ENCODE measurements at places on chromosomes 2 and 18.

DNA sequence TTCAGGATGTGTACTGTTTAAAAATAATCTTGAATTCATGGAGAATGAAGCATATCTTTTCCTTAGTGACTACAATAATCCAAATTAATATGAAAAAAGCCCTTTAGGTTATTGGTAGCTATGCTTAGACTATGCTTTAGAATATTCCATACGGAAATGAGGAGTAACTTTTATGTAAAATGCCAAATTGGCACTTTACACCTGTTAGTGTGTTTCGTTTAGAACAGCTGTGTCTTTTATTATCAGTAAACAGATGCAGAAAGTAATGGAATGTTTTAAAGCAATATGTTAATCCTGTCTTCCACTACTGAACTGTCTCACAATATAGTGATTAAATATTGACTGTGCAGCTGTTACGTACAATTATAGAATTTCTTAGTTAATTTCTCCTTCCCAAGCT lies 129.6 kb downstream of the PMS1 start:
- no peak for DNase-seq

- no peak for DNase-seq
These were observed 48.2 kb downstream of the RNF138 start for GRCh38 chr18:32139835-32140283.

DNA sequence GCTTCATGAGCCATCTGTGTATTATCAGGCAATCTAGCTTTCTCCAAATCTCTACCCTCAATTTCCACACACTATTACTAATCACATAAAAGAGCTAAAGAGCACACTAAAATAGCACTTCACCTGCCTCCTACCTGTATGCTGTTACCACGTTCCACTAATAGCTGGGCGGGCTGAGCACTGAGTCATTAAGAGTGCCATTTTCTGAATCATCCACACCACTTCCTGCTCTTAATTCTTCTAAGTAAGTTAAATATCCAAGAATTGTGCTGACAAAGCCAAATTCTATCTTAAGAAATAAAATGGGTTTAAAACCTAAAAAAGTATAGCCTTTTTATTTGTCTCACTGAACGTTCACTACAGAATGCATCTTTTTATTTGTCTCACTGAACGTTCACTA lies 35.7 kb downstream of the NOL10 start:
- DNase-seq: peak; percentile 60

DNA sequence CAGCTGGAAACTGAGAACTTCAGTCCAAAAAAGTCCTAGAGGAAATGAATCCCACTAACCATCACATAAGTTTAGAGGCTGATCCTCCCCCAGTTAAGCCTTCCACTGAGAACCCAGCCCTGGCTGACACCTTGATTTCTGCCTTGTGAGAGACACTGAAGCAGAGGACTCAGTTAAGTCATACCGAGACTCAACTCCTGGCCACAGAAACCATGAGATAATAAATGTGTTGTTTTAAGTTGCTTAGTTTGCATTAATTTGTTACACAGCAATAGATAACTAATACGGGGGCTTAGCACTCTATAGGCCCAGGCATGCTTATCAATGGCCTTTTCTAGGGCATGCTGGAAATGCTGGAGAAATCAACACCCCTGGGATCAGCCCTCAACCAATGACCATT lies 3.4 kb upstream of the ADD2 start:
- no peak for DNase-seq

GRCh38 chr2:194826241-194826640 lies 830.8 kb upstream of the SLC39A10 start:
- DNase-seq: no peak

DNA sequence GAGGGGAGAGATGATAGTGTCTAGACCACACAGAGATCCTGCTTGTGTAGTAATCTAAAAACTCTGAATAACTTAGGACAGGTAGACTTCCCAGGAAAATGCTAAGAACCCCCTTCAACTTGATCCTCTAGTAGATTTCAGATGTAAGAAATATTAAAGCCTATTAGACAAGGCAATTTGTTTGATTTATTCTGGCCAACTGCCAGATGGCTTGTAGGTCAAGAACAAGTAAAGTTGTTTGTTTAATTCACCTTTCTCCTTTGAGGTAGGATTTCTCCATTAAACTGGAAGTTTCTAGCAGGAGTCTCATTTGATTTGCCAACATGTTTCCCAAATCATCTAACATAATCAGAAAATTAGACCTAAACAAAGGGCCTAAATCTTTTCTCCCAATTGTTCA lies 48.6 kb downstream of the SH3RF3 start:
- DNase-seq: no peak

DNA sequence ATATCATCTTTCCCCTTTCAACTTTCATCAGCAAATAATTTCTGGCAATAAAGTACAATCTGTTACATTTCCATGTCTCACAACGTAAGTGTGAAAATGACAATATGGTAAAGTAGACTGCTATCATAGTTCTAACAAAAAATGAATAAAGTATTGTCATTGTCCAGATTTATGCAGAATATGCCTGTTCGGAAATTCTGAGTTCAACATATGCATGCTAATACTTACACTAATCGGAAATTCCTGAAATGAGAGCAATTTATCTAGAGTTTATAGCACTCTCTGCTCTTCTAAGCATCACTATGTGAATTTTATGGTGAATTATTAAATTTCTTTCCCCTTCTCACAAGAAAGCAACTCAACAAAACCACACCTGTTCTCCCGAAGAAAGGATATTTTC lies 8.1 kb downstream of the CWC22 start:
- DNase-seq: no peak

- no peak for DNase-seq
These were observed 315.2 kb downstream of the STK39 start for GRCh38 chr2:167932123-167932693.

GRCh38 chr2:138245310-138245709 lies 256.3 kb upstream of the SPOPL start:
- DNase-seq: no peak

DNA sequence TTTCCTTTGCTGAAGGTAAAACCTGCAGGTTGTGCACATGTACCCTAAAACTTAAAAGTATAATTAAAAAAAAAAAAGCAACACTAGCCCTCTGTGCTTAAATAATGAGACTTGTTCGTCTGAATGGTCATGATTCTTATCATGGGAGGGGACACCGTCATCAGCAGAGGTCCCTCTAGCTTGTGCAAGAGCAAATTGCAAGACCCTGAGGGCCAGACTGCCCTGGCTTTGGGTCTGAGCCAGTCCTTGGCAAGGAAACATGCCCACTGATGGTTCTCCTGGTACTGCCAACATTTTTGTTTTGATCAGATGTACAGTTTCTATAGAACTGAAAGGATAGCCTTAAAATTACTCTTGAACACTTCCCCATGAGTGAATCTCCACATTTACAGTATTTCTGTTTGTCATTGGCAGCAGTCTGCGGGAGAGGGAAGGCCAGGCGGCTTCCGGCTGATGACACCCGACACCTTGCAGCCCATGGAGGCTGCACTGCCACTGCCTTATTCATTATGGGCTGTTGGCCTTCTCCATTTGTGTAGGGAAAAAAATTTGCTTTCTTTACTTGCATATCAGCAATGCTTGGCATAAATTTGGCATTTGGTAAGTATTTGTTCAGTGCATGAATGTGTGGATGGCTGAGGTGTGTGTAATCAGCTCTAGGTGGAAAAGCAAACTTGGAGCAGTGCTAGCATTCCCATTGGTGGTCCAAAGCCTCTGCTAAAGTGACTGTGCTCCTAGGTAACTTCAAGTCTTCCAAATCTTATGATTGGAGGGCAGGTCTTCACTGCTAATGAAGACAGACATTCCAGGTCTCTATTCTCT lies 161.6 kb upstream of the ALKAL2 start:
- DNase-seq: no peak

DNA sequence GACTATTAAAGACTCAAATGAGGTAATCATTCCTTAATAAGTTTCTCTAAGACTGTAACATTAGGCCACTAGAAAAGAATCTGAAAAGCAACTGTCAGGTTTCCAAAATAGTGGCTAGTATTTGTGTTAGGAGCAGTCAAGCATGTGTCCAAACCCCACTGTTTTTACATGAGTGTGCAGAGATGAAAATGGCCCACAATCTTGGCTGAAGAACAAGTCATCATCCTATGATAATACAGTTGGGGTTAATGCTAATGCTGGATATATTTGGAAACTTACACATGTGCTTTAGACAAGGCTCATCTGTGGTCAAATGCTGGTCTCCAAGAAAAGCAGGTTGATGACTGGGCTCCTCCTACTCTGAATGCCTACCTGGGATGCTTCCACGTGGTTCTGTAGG lies 73.6 kb downstream of the MAIP1 start:
- no peak for DNase-seq

- DNase-seq: no peak
These were observed 771.6 kb downstream of the DPP10 start for GRCh38 chr2:115214050-115214449.

- no peak for DNase-seq
These were observed 946.0 kb upstream of the CHAC2 start for GRCh38 chr2:52821631-52822030.

DNA sequence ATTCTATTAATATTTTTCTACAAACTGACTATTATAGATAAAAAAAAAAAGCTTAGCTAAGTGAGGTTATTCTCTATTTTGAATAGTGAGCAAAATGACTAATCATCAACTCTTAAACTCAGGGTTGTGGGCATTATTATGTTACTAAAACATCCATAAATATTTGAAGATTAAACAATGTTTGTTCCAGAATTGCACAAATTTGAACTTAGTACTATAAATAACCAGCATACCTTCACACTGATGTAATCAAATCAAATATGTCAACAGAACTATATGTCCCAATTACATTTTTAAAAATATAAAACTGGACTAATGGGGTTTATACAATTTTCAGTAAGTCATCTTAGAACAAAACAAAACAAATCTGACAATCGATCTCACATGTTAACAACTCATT lies 800.9 kb downstream of the LRP1B start:
- no peak for DNase-seq
